ENCODE measurements at places on chromosomes 12 and 14.
A peak's percentile ranks its signal among the peaks of the same experiment; 100 is the strongest.

DNA sequence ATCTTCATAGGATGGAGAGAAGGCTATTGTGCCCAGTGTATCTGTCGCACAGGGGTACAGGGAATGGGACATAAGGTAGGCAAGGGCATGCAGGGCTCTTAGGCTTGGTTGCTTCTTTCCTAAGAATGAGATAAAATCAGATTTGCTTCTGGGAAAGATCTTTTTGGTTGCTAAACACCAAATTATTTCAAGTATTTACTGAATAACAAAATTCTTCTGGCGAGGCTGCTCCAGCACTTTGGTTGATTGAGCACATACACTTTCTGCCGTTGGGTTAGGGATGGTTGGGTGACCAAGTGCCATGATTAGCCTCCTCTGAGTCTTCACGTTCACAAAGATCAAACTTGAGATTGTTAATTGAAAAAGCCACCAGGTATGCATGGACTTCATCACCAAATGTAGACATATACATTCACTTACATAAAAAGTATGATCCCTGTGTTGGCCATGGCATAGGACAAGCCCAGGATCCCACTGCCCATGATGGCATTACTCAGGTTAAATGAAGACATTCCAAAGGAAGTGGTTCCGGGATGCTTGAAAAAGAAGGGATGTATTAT lies 38.2 kb downstream of the SLC38A4 start:
- DNase-seq: no peak

GRCh38 chr14:101716956-101717662 lies 44.4 kb upstream of the PPP2R5C start:
- DNase-seq: no peak

- no peak for DNase-seq
These were observed 88.6 kb downstream of the NINJ2 start for GRCh38 chr12:574475-575128.

DNA sequence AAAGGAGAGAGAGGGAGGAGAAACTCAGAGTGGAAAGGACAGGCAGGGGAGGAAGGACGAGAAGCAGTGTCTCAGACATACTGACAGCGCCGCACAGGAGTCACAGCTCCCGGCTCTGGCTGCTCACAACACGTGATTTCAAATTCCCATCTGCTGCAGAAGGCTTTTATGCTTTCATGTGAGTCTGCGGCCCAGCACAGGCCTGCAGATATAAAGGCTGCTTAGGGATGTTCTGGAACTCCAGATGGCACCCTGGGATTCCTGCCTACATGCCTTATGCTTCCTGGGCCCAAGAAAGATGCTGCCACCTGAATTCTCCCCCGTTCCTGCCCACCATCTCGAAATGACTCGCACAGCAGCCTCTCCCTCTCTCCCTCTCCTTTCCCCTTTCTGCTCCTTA lies 89.6 kb downstream of the NUAK1 start:
- no peak for DNase-seq

- peak; percentile 67 for DNase-seq
These were observed 536 bp downstream of the VPS29 start for GRCh38 chr12:110501399-110501751.

- no peak for DNase-seq
These were observed 57.6 kb downstream of the BRMS1L start for GRCh38 chr14:35883677-35884293.

GRCh38 chr12:5518584-5519365 lies 86.9 kb downstream of the NTF3 start:
- DNase-seq: no peak

- no peak for DNase-seq
These were observed 72.2 kb downstream of the BORCS5 start for GRCh38 chr12:12428961-12429657.

GRCh38 chr12:82176761-82177490 lies 181.3 kb downstream of the CCDC59 start:
- DNase-seq: no peak

GRCh38 chr12:57078519-57079404 lies at the start of gene NEMP1:
NEMP1 (minus strand) TSS chr12:57078791; CDS start chr12:57078745, 46 bp downstream.
- peak; percentile 100 for DNase-seq

DNA sequence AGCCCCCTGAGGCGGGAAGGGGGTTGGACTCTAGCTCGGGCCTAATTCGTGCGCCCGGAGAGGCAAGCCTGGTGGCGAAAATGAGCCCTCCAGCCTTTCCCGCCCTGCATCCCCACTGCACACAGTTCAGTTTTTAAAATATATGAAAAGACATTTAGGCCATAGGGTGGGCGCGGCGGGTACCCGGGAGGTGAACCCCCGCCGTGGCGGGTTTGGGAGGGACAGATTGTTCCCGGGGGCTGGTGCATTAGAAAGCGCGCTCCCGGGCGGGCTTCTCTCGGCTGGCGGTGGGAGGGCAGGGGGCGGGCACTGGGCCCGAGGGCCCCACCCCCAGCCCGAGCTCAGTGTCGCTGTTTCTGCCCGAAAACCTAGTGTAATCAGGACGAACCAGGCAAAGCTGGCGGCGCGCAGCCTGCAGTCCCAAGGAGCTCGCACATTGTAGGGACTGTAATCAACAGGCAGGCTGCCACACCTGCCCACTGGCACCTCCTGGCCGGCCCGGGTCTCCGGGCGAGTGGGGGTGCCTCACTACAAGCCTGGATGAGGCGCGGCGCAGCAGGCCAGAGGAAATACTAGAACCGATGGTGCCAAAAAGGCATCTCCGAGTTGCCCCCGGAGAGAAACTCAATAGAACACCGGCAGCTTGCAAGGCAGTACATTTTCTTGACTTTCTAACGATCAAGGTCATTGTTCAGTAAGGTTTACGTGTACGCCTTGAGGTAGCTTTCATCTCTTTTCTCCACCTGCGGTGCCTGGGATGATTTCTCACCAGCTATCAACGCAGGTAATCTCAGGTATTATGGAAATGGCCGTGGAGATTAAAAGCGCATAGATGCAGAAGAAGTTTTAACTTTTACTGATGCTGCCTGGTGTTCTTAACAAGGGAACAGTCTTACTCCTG lies 764 bp upstream of the SPTB start:
- no peak for DNase-seq

DNA sequence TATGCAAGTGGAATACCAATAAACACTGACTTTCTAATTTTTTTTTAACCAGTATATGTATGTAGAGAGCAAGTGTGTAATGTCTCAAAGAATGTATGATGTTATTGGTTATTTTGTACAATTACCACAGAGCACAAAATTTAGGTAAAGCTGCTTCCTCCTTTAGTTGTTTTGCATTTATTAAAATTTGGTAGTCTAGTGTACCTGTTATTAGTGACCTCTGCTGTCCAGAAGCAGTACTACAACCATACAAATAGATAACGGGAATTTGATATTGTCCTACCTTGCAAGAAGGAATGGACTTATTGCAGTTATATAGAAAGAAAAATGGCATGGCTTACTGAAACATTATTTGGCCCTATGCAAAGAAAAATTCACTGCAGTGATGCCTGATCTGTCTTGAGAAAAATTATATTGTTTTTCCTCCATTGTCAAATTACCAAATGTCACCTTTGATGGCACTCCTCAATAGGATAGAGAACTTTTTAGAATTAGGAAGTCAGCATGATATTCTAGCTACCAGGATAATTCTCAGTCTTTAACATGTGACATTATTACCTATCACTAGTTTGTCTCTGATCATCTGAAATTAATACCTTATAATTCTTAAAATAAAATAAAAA lies 153.9 kb upstream of the RMST start:
- peak; percentile 40 for DNase-seq

DNA sequence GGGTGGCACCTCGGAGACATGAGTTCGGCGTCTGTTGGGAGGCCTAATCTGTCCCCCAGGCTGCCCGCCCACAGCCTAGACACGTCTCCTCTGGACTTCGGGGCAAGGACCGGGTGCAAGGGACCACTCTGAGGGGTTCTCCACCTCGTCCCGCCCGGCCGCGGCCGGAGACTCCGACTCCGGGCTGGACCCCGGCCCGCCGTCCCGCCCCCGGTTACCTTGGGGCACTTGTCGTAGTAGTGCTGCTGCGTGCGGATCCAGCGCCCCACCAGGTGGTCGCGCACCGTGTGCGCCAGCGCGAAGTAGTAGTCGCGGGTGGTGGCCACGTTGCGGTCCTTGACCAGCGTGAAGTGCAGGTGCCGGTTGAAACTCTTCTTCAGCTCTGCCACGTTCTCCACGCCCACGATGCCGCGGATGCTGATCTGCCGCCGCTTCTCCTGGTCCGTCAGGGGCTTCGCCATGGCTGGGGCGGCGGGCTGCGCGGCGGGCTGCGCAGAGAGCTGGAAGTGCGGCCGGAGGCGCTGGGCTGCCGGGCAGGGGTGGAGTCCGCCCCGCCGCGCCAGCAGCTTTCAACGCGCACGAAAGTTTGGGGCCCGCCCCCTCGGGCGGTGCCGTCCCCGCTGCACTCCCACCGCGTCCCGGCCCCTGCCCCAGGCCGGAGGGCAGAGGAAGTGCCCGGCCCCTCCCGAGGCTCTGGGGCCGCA lies at the start of gene PYGL:
TSS of gene PYGL (minus strand) at position 541 of the 704 bp plus-strand sequence. CDS start at position 461, 80 bp downstream.
- peak; percentile 62 for DNase-seq

GRCh38 chr14:104473244-104473565 lies 106.4 kb upstream of the C14orf180 start:
- no peak for DNase-seq

- DNase-seq: peak; percentile 48
These were observed 935 bp upstream of the CRIP1 start for GRCh38 chr14:105485739-105486162.

DNA sequence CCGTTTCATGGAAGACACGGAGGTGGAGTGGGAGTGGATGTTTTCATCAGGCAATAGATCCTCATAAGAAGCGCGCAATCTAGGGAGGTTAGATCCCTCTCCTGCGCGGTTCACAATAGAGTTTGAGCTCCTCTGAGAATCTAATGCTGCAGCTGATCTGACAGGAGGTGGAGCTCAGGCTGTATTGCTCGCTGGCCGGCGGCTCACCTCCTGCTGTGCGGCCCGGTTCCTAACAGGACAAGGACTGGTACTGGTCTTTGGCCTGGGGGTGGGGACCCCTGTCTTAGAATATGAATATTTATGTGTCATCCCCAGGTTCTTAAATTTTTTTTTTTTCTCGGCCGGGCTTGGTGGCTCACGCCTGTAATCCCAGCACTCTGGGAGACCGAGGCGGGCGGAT lies 36.7 kb downstream of the PRICKLE1 start:
- DNase-seq: no peak

DNA sequence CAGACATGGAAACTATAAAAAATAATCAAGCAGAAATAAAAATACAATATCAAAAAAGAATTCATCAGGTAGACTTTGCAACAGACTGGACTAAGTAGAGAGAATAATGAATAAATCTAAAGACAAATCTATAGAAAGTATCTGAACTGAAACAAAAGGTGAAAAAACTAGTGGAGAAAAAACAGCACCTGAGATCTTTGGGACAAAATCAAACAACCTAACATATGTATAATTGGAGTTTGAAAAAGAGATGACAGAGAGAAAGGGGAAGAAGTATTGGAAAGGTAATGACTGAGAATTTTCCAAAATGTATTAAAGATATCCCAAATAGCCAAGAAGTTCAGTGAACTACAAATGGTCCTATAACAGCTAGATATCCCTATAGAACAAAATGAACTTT lies 245.4 kb downstream of the IPO8 start:
- DNase-seq: no peak

DNA sequence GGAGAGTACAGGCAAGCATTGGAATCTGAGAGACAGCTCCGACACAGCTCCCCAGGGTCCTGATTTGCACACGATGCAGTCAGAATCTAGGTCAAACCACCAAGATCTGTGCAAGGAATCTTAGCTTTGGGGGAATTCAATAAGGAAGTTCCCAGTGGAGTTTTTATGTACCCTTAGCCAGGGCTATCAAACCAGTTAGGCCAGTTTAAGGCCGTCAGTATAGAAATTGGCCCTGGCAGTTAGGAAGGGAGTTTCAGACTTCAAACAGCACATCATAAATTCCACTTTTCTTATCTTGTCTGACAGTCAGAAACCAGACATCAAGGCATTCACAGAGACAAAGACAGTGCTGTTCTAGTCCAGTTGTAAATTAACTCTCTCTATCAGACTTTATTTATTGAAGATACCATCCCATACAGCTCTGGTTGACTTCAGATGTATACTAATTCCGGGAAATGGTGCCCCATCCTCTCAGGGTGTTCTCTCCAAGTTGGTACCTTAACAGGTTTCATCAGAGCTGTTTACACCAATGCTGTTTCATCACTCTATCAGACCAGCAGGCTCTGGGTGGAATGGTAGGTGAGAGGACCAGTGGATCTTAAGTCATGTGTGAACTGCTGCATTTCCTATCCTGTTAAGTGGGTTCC lies 157.5 kb upstream of the ATF7IP start:
- no peak for DNase-seq

- no peak for DNase-seq
These were observed 157.7 kb downstream of the ADGRD1 start for GRCh38 chr12:131111446-131111845.

DNA sequence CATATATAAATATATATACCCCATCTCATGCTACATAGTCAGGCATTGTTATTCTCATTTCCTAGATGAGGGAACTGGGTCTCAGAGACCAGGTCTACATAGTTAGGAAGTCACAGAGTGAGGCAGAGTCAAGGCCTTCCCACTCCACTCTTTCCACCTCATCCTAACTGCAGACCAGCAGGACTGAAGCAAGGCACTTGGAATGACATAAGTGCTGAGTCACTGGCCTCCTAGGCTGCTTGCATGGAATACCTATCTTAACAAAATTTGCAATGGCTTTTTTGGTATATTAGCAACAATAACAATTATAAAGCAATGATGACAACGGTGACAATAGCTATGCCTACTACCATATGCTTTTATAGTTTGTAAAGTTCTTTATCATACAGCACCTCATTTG lies 5.4 kb upstream of the ANO4 start:
- no peak for DNase-seq

DNA sequence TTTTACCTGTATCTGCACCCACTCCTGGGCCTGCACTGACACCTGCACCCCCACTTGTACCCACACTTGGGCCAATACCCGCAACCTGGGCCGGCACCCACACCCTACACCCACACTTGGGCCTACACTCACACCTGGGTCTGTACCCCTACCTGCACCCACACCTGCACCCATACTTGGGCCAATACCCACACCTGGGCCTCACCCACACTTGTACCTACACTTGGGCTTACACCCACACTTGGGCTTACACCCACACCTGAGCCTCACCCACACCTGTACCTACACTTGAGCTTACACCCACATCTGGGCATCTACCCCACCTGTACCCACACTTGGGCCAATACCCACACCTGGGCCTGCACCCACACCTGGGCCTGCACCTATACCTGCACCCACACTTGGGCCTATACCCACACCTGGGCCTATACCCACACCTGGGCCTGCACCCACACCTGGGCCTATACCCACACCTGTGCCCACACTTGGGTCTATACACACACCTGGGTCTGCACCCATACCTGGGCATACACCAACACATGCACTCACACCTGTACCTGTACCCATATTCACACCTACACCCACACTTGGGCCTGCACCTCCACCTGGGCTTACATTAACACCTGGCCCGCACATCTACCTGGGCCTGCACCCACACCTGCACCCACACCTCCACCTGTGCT lies 39.2 kb downstream of the DAO start:
- no peak for DNase-seq

- no peak for DNase-seq
These were observed 411.0 kb downstream of the LRIG3 start for GRCh38 chr12:58509116-58509885.
